Endothelial cell (in vitro differentiated cells): ENCODE measurements at places on chromosomes 2 and 18. TPM values are rescaled to one million over a fixed set of nuclear protein-coding genes. Genes with fewer than 3 reads are reported as not detected.

Gene BOLL
- not detected for total RNA-seq

Gene RIT2
- not detected for total RNA-seq

Gene GALNT13
- total RNA-seq = 26.3 TPM

- DNase-seq = no peak
Measured at GRCh38 chr2:28447943-28448792, 47.7 kb upstream of the PLB1 start.

DNA sequence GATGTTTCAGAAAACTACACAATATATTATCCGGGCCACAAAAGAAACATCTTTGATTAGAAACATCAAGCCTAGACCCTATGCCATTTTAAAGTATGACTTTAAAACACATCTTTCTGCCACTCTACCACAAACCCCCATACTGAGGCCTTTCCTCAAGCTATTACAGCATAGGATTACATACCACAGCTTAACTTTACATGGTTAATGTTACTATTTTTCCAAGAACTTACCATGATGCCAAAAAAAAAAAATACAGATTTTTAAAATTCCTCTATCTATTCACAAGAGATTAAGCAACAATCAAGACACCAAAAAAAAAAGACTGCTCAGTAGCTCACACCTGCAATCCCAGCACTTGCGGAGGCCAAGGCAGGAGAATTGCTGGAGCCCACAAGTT lies 9.0 kb downstream of the NCKAP1 start:
- no peak for DNase-seq

DNA sequence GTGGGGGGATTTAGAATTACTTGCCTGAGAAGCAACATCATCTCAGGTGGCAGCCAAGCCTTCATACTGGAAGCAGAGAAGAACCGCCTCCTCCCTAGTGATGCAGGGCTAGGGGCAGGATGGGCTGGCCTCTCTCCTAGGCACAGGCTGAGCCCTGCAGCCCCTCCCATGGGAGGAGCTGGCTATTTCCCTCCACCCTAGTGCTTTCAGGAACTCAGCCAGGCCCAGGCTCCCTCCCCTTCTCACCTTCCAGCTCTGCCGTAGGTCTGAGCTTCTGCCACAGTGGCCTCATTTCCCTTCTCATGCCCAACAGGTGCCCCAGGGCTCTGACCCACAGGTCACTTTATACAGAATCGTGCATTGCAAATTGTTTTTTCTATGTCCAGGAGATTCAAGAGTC lies 31.0 kb downstream of the CENPA start:
- DNase-seq = no peak

GRCh38 chr2:30231996-30232800 lies 864 bp downstream of the LBH start:
- peak; percentile 73 for DNase-seq

GRCh38 chr18:26827581-26827980 lies 37.9 kb downstream of the AQP4 start:
- no peak for DNase-seq

DNA sequence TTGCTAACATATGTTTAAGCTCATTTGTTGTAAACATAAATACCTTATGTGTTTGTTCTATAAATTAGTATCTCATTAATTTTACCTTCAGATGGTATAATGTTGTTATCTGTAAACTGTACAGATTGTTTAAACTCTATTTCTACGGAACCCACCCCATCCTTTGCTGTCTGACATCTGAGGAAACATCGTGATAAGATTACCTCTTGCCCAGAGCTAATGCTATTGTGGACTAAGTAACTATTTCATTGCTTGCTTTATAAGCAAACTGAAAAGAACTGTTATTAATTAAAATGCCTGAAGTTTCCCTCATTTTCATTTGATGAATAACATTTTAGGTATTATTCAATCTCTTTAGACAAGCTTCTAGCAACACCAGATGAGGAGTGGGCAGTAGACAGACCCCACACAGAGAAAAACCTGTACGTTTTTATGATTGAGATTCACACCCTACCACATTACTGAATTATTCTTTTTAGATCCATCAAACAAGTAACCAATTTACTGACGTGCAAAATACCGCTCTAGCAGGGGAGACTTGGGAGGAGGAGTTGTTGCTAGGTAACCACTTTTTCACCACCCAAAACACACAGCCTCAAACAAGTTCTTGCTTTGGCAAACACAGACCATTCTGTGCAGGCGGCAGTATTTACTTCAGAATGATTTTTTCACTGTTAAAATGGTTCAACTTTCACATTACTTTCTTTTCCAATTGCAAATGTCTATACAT lies 1.9 kb upstream of the SYT4 start:
- no peak for DNase-seq

DNA sequence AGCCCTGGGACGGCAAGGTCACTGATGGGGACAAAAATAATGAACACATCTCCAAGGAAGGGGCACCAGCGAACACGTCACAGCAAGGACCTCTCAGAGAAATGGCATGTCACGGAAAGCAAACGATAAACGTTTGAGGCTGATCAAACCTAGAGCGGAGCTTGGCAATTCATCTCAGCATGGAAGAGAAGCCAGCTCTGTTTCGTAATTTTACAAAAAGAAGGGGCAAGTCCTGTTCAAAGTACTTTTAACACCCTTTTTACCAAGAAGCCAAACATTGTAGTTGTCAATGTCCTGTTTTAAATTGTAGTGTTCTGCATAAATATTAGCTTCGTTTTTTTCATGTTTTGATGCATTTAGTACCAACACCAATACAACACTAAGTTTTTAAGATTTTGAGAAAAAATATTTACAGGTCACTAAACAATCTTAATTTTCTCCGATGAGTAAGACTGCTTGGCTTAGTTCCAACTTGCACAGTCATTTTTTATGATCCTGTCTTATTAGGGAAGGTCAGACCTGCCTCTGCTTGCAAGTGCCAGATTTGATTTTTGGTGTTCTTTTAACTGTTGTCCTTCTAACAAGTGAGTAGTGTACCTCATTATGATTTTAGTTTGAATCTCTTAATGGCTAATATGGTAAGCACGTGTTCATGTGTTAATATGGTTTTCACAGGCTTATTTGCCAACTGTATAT lies 818.5 kb upstream of the SALL3 start:
- no peak for DNase-seq
